ENCODE measurements at places on chromosomes 2 and 18.

DNA sequence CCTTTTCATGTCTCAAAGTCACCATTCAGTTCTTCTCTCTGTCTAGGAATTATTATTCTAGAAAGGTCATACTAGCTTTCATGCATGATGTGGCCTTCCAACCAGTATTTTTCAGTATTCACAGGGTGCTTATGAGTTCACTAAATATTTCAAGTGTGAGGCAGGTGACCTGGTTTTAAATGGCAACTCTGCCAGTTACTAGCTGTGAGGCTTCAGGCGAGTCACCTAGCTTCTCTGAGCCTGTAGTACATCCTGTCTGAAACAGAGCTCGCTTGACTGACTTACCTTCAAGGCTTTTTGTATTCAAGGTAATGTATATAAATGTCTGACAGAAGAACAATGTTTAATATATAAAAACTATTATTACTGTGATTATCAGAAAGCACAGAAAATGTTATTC is 19.4 kb upstream of the ACVR1 start:
- DNase-seq = no peak

- no peak for DNase-seq
Measured at GRCh38 chr2:235045336-235045972, 93.6 kb downstream of the SH3BP4 start.

- no peak for DNase-seq
Measured at GRCh38 chr2:138071720-138072719, 107.7 kb downstream of the HNMT start.

DNA sequence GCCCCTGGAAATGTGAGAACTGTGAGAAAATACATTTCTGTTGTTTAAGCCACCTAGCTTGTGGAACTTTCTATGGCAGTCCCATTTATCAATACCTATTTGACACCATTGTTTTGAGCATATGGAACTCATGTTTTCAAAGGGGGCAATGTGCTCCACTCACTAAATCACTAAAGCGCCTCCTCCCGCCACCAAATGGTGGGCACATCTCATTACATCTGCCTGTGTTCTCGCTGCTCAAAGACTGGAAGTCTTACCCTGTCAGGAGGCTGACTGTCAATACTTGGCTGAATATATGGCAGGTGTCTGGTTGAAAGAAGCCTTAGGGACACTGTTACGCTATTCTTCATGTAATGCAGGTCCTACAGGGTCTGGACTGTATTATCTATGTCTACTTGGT is 767.7 kb downstream of the TSN start:
- no peak for DNase-seq

All from fibroblast of skin of left biceps (primary cell).